Kasumi-1 (cell line): ENCODE measurements at places on chromosomes 7 and 10.

- DNase-seq: no peak
Observed at GRCh38 chr10:74453169-74453568, 302.1 kb downstream of the ADK start.

- no peak for DNase-seq
Observed at GRCh38 chr7:18445916-18446520, 49.5 kb upstream of the HDAC9 start.

DNA sequence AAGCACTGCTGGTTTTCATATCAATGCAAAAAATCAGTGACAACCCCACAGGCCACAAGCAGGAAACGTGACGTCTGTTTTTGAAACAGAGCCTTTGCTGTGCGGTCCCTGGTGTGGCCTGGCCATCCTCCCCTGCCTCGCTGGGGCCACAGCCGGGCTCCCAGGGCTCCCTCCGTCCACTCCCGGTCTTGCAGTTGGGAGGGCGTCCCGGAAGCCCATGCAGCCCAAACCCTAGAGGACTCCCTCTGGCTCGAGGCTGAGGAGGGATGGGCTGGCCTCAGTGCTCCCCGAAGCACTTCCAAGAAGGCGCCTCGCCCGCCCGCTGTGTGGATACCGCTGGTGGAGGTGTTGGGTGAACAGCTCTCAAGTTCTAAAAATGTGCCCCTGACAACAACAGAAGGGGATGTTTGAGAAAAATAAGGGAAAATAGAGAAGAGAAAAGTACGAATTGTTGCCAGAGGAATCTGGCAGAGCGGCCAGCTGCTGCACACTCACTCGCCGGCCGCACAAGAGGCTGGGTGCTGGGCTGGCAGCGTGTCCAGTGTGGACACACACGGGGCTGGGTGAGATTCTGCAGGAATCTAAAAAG, 73.5 kb downstream of the ZRANB1 start:
- no peak for DNase-seq

DNA sequence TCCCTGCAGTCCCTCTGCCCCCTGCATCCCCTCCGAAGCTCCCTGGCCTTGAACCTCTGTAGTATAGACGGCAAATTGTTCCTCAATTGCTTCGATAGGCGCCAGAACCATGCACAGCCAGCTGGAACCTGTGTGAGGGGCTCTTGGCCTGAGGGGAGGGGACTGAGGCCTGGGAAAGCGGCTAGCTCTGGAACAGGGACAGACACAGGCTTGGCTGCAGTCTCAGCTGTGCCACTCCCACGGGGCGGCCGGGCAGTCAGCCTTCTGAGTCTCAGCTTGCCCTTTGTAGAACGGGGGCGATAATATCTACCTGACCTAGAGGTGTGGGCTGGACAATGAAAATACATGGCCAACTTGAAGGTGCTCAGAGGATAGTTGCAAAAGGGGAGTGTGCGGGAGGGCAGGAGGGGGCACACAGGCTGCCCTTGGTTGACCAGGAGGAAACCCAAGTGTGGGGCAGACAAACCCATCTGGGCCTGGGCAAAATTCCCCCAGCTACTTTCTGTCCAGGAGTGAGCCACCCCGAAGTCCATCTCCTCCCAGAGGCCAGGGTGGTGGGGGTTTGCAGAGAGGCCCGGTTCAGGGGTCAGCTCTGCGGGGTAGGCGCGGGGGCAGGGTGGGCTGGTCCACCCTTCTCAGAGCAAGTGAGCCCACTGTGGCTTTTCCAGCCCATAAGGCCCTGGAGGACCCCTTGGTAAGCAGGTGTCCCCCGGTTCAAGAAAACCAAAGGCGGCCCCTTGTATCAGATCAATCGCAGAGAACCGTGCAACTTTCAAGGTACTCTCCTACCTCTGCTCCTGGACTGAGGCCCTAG, 4.6 kb downstream of the CRYGN start:
- no peak for DNase-seq

- DNase-seq: no peak
Observed at GRCh38 chr7:12759151-12759550, 71.7 kb downstream of the ARL4A start.

DNA sequence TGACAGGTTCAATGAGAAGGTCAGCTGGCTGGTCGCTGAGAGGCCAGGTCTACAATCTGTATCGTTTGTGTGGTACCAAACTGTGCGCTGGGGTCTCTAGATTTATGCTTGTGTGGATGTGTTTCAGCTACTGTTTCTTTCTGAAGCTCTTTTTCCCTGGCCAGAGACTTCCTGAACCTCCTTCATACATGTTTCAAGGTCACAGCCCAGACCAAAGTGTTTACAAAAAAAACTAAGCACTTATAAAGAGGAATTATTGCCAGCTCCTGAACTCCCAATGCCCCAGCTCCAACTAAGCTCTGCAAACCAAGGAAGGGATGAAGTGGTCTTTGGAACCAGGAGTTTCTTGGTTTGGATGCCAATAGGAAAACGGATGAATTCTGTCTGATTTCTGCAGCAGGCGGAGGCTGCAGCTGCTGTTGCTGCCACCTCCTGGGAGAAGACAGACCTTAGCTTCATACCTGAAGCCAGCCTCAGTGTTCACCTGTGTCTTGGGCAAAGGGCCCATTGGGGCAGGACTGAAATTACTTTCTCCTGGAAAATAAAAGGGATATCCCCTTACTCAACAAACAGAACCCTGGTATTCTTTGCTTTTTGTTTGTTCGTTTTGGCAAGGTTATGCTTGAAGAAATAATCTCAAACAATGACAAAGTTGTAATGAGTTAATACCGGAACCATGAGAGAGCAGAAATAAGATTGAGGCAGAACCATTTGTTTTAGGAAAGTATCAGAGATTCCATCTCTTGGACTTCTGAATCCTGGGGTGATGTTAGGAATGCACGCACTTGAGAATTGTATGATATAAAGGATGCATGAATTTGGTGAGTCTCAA, 24.6 kb upstream of the MKLN1 start:
- no peak for DNase-seq

DNA sequence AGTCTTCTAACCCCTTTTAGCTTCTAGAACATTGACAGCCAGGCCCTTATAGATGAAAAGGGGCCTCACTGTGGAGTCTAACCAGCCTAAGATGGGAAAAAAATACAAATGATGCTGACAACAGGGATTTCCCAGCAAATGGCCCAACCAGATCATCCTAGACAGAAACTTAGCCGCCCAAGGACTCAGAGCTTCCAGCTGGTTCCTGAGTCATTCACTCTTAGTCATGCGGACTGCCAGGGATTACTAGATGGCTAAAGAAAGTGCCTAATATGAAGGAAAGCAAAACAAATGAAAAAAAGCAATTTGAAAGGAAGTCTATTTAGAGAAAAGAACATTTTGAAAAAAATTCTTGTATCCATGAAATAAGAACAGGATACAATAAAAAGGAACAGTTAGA, 23.7 kb downstream of the TSPAN14 start:
- no peak for DNase-seq

DNA sequence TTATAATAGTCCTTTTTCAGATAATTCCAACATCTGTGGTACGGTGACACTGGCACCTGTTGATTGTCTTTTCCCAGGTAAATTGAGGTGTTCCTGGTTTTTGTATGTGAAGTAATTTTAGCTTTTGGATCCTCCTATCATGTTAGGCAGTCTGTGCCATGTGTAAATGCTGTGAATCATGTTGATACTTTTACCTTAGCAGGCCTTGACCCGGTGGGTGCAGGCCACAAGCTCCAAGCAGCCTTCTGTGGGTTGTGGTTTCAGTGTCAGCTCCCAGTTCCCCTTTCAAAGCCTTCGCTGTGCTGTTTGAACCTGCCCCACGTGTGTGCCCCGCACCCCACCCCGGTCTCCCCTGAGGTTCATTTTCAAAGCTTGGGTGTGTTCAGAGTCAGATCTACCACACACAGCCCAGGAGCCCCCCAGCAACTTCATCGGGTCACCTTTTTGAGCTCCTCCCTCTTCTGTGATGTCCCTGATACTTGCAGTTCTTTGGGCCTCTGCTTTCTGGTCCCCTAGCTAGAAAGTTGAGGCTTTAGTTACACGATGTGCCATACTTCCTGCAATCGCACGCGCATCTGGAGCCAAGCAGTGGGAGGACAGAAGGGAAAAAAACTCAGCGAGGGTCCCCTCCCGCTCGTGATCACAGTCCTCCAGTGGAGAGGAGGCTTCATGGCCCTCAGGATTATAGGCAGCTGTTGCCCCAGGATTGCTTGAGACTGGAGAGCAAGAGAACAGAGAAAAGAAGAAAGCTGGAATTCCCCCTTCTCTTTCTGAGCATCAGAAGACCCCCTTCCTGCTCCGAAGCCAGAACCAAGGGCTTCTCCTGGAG, 8.7 kb upstream of the BHLHA15 start:
- DNase-seq: peak; percentile 68

DNA sequence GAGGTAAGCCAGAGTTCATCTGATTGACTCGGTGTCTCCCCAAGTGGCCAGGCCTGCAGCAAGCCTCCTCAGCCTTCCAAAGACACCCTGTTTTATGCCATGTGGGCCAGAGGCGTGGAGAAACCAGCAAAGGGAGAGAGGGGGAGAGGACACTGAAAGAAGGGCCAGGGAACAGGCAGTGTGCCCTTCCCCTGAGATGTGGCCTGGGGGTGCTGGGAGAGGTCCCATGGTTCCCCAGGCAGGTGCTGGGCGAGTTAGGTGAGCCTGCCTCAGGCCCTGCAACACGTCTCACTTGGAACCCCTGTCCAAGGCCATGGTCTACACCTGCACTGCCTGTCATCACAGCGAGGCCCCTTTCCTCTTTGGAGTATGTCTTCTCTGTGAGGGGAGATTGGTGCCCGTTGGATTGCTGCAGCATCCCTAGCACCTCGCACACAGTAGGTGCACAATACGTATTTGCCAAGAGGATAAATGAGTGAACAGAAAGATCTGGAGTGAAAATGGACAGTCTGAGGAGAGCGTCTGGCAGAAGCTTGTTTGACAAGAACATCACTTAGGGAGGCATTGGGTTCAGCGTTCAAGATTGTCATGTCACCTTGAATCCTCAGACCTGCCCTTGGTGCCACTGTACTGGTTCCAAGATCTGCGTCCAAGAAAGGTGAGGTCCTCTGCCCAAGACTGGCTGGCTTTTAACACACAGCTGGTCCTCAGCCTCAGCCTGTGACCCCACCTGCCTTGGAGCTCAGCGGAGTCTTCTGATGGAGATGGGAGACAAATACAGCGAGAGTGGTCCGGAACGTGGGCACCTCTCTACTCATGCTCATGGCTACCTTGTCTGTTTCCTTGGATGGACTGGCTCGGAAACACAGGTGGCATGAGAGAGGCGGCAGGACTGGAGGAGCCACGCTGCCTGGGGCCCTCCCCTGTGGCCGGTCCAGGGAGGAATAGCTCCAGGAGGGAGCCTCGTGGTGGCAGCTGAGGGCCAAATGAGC, 39.8 kb upstream of the NUB1 start:
- DNase-seq: no peak

GRCh38 chr7:36905841-36906240, 181.5 kb upstream of the AOAH start:
- DNase-seq: no peak

GRCh38 chr7:113891828-113892227, 27.0 kb downstream of the PPP1R3A start:
- no peak for DNase-seq

GRCh38 chr10:76111986-76112825, 680.8 kb downstream of the LRMDA start:
- DNase-seq: no peak

DNA sequence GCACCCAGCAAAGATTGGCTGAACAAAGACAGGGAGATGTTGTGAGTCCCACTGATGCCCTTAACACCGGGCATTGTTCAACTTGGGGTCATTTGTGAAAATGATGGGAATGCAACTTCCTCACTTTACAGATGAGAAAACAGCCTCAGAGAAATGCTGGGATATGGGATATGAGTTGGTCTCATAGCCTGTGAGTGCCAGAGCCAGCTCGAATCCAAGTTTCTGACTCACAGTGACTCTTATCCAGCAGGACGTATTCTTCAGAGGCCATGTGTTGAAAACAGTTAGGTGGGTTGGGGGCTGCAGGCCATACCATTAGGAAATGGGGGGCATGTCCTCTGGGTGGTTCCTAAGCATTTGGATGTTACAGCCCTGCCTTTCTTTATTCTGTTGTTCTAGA, 45.2 kb downstream of the KIAA1217 start:
- no peak for DNase-seq

DNA sequence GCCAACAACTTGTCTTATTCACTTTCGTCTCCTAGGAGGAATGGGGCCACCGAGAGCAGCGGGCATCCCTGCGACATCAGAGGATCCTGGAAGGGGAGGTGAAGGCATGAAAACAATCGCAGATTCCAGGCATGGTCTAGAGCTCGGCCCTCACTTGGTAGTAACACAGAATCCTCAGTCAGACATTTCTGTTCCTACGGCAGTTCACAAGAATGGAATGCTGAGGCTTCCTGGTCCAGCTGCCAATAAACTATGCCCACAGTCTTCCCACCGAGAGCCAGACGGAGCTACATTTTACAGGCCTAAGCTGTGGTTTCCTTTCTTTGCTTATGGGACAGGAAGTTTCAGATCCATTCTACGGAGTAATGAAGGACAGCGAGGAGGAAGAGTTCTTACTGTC, 75.8 kb downstream of the OR13A1 start:
- no peak for DNase-seq

GRCh38 chr7:26166684-26167266, 14.8 kb downstream of the NFE2L3 start:
- no peak for DNase-seq

- DNase-seq: no peak
Observed at GRCh38 chr10:116272440-116273283, at the start of gene GFRA1. TSS of gene GFRA1 (minus strand) at chr10:116273206. CDS start at chr10:116272029, 1,177 bp downstream.
